ENCODE measurements at places on chromosomes 11 and 22.

DNA sequence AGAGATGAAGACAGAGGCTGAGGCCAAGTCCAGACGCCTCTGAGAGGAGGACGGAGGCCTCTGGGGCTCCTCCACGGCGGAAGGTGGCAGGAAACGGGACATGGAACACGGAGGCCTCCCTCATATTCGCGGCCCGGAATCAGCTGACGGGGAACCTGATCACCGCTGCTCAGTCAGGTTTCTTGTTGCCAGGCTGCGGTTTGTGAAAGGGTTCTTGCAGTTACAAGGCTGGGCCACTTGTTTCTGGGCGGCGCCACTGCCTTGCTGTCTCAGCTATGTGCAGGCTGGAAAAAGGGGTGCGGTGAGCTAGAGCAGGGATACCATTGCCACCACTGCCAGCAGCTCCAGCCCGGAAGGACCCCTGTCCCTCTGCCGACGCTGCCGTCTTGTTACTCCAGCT lies 10.0 kb upstream of the MMP1 start:
- peak; percentile 9 for DNase-seq

GRCh38 chr11:11347592-11347991 lies 5.5 kb downstream of the CSNK2A3 start:
- DNase-seq: no peak

- no peak for DNase-seq
Observed at GRCh38 chr11:73810637-73811036, 23.0 kb downstream of the MRPL48 start.

- no peak for DNase-seq
Observed at GRCh38 chr22:17260298-17260697, 41.1 kb upstream of the ADA2 start.

GRCh38 chr11:121106812-121107211 lies 5.8 kb downstream of the TECTA start:
- DNase-seq: no peak

DNA sequence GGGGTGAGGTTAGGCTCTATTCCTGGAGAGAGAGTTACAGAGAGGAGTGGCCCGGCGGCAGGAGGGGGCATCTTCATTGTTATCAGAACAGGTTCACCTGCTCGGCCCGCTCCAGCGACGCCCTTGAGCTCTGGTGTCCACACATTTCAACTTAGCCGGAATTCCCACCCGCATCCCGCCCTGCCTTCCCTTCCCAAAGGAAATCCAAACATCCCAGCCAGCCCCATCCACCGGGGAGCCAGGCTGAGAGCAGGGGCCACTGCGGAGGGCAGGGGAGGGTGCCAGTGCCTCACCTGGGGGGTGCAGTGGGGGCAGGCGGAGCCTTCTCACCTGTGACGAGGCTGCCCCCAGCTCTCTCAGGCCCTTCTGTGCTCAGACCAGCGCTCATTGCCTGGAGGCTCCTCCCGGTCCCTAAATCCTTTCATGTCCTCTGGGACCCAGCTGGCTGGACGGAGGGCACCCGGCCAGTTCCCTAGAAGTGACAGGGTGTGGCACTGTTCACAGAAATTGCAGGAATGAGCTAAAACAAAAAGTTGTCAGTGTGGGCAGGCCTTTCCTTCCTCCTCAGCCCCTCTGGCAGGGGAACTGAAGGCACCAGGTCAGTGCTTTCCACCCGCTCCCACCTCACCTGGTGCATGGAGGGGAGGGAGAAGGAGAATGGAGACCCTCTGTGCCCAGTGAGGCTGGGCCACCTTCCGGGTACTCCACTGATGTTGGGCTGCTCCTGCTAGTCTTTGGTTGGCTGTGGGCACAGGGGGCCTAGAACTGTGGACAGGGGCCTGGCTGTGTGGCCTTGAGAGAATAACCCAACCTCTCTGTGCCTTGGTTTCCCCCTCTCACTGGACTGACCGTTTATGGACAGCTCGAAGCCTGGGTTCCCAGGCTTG lies 2.2 kb upstream of the MRGPRG start:
- DNase-seq: no peak

DNA sequence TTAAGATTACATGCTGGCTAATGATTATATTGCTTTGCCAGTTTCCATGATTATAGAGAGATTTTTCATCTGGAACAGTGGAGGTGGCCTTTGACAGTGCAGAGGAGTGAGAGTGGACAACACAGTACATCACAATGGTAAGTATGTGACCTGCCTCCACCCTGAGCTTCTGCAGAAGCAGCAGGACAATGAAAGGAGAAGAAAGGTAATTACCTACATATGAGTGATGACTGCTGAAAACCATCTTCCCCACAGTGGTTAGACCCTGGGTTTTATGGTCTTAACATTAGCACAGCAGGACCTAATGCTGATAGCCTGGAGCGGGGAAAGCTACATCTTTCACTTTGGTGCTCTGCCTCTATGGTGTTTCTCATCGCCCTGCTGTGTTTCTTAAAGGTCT lies 454.7 kb upstream of the DDI1 start:
- DNase-seq: no peak

- DNase-seq: no peak
Observed at GRCh38 chr11:18671246-18671645, 27.3 kb upstream of the TMEM86A start.

GRCh38 chr11:87894961-87895360 lies 280.3 kb downstream of the RAB38 start:
- no peak for DNase-seq

DNA sequence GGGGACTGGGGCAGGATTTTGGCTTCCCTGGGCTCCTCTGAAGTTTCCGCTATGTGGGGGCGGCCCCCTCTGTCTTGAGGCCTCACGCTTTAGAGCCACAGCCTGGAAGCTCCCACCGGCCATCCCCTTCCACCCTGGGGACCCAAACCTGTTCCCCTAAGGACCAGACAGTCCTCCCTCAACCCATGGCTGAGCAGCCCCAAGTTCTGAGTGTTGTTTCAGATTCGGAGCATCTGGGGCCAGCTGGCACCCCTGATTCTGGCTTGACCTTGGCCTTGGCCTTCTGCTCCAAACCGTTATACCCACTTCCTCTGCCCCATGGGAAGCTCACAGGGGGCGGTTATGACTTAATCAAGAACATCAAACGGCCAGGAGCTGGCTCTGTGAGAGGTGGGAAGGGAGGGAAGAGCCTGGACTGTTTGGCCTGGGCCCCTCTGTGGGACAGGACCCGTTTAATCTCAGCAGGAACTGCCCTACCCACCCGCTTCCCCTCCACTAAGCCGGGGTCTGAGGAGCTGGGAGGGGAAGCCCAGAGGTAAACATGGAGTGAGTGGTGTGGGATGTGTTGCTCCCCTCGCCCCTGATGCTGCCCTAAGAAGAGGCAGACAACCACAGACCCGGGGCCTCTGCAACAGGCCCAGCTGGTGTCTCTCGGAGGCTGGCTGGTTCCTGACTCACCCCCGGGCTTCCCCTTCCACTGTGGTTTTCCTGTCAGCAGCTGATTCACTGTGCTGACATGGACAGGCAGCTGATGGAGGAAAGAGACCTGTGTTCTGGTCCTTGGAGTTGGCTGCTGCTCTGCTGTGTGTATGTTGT lies 3.4 kb downstream of the CD82 start:
- peak; percentile 83 for DNase-seq
